ENCODE measurements at places on chromosomes 1 and 21. TPM values are rescaled to one million over a fixed set of nuclear protein-coding genes. Genes with fewer than 3 reads are reported as not detected.

Gene WNT4
- total RNA-seq: 0.77 TPM

Gene KCNT2
- total RNA-seq: 7.1 TPM

Gene ESRRG
- 3.8 TPM for total RNA-seq

Gene SRGAP2C
- 72.5 TPM for total RNA-seq

Gene HUNK
- 19.3 TPM for total RNA-seq

DNA sequence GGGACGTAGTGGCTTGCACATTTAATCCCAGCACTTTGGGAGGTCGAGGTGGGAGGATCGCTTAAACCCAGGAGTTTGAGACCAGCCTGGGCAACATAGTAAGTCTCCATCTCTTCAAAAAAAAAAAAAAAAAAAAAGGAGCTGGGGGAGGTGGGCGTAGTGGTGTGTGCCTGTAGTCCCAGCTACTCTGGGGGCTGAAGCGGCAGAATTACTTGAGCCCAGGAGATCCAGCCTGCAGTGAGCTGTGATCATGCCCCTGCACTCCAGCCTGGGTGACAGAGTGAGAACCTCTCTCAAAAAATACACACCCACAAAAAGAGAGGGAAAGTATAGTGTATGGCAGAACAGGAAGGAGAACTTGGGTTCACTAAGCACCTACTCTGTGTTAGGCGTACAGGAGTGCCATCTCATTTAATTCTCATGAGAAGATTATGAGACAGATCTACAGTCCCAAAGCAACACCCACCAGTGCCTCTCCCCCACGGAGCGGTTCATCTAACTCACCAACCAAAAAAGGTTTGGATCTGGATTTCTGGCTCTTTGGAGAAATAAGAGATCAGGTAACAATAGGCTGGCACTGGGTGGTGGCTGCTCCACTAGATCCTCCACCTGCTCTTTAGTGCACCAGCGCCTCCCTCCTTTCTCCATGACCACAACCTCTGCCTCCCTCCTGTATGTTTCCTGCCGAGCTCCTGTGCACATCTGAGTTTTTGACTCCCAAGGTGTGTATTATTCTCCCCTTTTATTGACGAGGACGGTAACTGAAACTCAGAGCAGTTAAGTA lies 1.4 kb upstream of the TRAF5 start:
- no peak for DNase-seq
- H3K27ac ChIP-seq: no peak overlapping the region
- H3K4me3 ChIP-seq: no peak overlapping the region
- peaks cover 16% of the 10 kb centered on the region for H3K27me3 ChIP-seq
- H3K4me1 ChIP-seq: peaks cover 15% of the 10 kb centered on the region

DNA sequence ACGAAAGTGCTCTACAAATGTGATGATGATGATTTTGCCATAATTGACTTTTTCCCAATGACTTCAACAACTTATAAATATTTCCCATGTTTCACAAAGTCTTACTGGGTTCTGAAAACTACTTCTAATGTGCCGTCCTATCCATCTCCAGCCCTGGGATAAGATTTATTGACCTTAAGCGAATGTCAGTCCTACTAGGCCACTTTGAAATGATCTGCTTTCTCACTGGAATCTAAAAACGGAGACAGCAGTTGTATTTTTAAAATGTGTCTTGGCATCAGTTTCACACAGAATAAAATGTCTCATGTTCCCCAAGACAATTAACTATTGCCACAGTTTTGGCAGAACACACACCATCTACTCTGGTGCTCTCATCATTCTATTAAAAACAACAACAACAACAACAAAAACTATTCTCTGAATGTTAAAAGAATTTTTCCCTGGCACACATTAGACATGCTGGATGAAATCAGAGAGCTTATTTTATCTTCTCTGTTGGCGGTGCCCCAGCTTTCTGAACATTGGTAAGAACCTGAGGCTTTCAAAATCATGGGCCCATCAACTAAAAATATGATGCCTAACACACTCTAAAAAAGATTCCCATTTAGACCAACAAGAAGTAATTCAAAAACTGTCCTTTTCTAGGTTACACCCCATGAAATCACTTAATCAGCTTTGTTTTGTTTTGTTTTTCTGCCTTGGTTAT lies 23.1 kb upstream of the DNASE2B start:
- no peaks in the 10 kb centered on the region for H3K36me3 ChIP-seq
- no peak for DNase-seq
- H3K4me3 ChIP-seq: no peak overlapping the region
- peaks cover under 1% of the 10 kb centered on the region for H3K4me1 ChIP-seq

- peaks cover 5% of the 10 kb centered on the region for H3K4me1 ChIP-seq
- no peak overlapping the region for H3K27ac ChIP-seq
- H3K4me3 ChIP-seq: no peak overlapping the region
- DNase-seq: no peak
Observed at GRCh38 chr1:13582713-13583443, 754 bp upstream of the PDPN start.

DNA sequence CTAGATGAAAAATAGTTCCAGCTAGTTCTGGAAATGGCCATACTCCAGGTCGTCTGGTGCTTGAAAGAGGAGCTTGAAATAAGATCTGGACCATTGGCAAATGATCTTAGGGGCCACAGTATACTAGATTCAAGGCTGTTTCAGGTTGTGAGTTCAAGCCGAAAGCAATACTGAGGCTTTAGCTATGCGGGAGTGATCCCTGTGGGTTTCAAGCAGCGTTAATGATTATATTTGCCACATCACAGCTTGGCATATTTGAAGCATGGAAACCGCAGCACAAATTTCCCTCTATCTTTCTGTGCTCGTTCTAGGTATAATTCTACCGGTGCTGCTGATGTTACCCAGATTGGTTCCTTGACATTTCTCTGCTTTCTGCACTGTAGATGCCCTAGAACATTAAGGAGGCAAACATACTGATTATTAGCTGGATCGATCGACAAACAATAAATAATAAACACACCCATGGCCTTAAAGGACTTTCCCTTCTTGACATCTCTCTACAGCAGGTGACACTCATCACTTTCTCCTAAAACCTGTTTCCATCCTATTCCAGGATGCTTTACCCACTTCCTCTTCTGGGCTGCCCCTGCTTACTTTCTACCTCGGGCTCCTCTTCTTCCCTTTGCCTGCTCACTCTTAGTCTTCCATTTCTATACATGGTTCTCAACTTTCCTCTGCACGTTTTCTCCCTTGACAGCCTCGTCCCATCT lies 40.6 kb upstream of the LYST start:
- no peak overlapping the region for H3K4me3 ChIP-seq
- DNase-seq: no peak
- no peaks in the 10 kb centered on the region for H3K36me3 ChIP-seq
- no peaks in the 10 kb centered on the region for H3K27me3 ChIP-seq
- H3K4me1 ChIP-seq: no peaks in the 10 kb centered on the region
- H3K27ac ChIP-seq: no peak overlapping the region

DNA sequence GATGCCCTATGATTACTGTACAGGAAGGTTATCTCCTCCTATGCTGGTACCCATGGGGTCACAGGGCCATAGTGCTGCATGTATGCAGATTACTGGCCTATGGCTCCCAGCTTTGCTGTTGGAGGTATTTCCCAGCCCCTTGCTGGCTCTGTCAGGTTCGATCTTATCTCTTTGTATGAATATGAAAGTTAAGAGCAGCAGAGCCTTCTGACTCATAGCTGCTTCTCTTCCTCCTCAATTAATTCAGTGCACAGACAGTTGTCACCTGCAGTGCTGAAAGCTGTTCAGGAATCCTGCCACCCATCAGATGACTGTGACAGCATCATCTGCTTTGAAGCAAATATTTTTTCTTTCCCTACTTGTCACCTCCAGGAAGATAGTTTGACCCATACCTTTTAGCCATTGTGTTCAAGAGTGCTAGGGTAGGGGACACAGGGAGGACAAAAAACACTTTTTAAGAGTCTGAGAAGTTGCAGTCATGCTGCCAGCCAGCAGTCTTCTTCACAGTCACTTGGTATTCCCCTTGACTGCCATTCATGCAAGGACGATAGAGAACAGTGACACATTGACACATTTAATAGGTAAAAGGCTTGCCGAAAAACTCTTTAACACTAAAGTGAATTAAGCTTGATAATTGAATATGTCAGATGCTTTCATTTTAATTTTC lies 73.1 kb downstream of the KIF1B start:
- no peaks in the 10 kb centered on the region for H3K27me3 ChIP-seq
- no peak for DNase-seq
- H3K4me3 ChIP-seq: no peak overlapping the region

- peaks cover 4% of the 10 kb centered on the region for H3K27me3 ChIP-seq
- H3K27ac ChIP-seq: no peak overlapping the region
- H3K4me1 ChIP-seq: no peaks in the 10 kb centered on the region
- H3K36me3 ChIP-seq: peaks cover 10% of the 10 kb centered on the region
Observed at GRCh38 chr1:233865902-233866301, 38.6 kb upstream of the SLC35F3 start.

GRCh38 chr1:9328715-9329114 lies 36.0 kb downstream of the SPSB1 start:
- no peak overlapping the region for H3K4me3 ChIP-seq
- H3K27me3 ChIP-seq: peaks cover 6% of the 10 kb centered on the region
- peaks cover 4% of the 10 kb centered on the region for H3K4me1 ChIP-seq
- H3K27ac ChIP-seq: no peak overlapping the region
- H3K36me3 ChIP-seq: peaks cover 6% of the 10 kb centered on the region
- DNase-seq: no peak

GRCh38 chr1:119204197-119204960 lies 63.9 kb upstream of the WARS2 start:
- H3K4me3 ChIP-seq: no peak overlapping the region
- H3K4me1 ChIP-seq: no peaks in the 10 kb centered on the region
- no peak for DNase-seq
- H3K27ac ChIP-seq: no peak overlapping the region

- H3K4me3 ChIP-seq: no peak overlapping the region
- H3K27ac ChIP-seq: no peak overlapping the region
- no peak for DNase-seq
- peaks cover 5% of the 10 kb centered on the region for H3K4me1 ChIP-seq
Observed at GRCh38 chr1:175417316-175417715, 224.7 kb upstream of the KIAA0040 start.

DNA sequence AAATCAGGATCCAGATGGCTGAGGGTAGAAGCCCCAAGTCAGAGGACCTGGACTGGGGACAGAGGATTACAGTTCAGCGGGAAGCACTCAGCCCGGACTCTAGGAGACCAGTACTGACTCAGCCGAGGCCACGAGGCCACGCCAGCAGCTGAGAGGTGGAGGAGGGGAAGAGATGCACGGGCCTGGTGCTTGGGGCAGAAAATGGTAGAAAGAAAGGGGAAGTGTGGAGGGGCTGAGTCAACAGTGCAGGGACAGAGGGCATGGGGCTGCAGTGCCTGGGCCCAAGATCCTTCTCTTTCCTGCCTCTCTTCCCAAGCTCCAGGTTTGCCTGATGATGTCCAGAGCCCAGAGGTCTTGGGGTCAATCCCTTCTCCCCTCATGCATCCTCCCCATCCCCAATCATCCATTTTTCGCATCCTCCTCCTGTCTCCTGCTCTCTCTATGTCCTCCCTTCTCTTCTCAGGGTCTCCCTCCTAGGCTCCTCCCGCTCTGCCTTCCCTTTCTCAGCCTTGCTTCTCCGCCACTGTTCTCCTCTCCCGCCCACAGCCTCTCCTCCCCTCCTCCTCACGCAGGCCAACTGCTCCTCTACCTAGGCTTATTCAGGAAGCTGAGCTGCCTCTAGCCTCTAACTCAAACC lies 7.7 kb downstream of the ARHGEF2 start:
- peak overlapping the region; percentile 99 for H3K27ac ChIP-seq
- no peak for DNase-seq
- H3K4me3 ChIP-seq: peak overlapping the region; percentile 85
- peaks cover 92% of the 10 kb centered on the region for H3K4me1 ChIP-seq
- peaks cover 25% of the 10 kb centered on the region for H3K27me3 ChIP-seq

GRCh38 chr1:76625886-76626678 lies 241.2 kb upstream of the ST6GALNAC5 start:
- no peak for DNase-seq
- H3K27ac ChIP-seq: no peak overlapping the region
- H3K4me3 ChIP-seq: no peak overlapping the region
- H3K27me3 ChIP-seq: no peaks in the 10 kb centered on the region
- H3K36me3 ChIP-seq: peaks cover 3% of the 10 kb centered on the region

Data from endothelial cell (in vitro differentiated cells).